C1 segment of cervical spinal cord (tissue), 14 donors: ENCODE measurements at places on chromosomes 11 and 22.

GRCh38 chr22:17101475-17102296, 16.9 kb downstream of the IL17RA start:
- DNase-seq = no peak

DNA sequence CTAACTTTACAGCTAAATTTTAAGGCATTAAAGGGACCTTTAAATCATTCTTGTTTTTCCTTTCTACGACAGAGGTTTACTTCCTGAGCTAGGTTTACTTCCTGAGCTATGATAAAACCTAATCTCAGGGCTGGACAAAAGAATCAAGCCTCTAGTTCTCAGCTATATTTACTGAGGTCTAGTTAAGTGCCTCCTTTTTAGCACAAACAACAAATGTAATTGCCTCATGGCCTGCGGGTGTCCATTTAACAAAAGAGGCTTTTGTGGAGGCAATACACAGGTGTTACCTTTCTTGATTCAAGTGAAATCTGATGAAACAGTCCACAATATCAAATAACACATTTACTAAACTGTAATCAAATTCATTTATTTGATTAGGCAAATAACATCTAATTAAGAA, 67.3 kb downstream of the IMMP1L start:
- DNase-seq = no peak

- DNase-seq = no peak
Measured at GRCh38 chr11:125141178-125141577, 23.4 kb upstream of the PKNOX2 start.

DNA sequence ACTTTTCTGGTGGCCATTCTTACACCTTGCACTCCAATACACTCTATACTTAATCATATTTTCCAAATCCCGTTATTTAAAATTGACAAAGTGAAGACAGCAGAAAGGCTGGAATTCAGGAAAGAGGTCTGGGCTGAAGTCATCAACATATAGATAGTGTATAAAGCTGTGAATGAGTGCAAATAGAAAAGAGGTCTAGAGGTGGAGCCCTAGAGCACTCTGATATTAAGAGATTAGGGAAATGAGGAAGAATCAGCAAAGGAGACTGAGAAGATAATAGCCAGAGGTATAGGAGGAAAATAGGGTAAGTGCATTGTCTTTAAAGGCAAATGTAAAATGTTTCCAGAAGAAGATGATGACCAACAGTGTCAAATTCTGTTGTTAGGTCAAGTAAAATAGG, 7.9 kb downstream of the CTR9 start:
- no peak for DNase-seq

GRCh38 chr11:64089915-64090805, 54.4 kb downstream of the FLRT1 start:
- no peak for DNase-seq
